ENCODE measurements at places on chromosomes 1 and 21. TPM values are rescaled to one million over a fixed set of nuclear protein-coding genes. Genes with fewer than 3 reads are reported as not detected.

Gene CFHR3
- polyA plus RNA-seq, result 2.3 TPM

Gene HCRTR1
- 0.42 TPM for polyA plus RNA-seq

Gene BARHL2
- not detected for polyA plus RNA-seq

- DNase-seq, result no peak
Observed at GRCh38 chr1:1175221-1176062, 1.8 kb downstream of the TTLL10 start.

- no peak for DNase-seq
Observed at GRCh38 chr1:27745466-27745865, 19.7 kb downstream of the FAM76A start.

Data from muscle of back (tissue), 13 donors.